ENCODE measurements at places on chromosomes 3 and 15.

DNA sequence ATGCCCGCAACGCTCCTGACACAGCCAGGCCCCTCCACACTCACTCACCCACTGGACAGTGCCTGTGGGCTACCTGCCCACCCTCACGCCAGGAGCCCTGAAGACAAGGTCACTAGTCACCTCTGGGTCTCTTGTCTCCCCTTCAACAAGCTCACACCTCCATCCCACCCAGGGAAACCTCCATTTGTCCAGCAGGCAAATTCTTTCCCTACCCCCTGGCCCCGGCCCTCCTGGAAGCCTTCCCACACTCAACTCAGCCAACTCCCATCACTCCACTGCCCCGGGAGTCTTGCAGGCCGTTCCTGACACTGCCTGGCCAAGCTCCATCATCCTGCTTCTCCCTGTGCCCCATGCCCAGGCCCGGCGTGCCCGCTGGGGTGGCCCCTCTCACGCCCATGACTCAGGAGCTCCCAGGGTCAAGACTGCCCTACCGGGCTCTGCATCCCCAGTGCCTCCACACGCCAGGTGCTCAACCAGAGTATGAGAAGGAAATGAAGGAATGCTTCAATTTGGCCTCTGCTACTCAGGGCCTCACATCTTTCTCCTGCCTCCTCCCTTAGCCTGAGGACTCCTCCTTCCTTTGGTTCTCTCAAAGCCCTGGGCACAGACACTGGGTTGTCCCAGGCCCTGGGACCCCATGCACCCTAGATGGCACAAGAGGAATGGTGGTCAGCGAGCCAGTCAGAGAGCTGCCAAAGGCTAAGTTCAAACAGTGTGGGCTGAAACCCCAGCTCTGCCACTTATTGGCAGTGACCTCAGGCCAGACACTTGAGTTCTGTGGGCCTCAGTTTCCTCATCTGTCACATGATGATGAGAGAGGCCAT, 88.6 kb downstream of the SEC22A start:
- no peak for DNase-seq

DNA sequence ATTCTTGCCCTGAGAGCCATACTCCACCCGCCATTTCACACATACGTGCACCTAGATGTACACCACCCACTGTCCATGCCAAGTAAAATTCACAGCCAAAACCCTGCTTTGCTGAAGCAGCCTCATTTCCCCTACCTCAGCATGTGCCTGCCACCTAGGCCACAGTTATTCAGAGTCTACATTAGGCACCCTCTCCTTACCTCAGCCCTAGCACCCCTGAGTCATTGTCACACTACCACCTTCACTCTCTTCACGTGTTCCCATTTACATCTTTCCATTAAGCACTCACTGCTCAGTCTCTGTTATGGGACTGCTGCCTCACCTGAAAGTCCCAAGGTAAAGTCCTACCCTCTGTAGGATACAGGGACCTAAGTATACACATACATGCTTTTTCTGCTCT, 70.0 kb downstream of the SETD5 start:
- DNase-seq = no peak

- no peak for DNase-seq
Observed at GRCh38 chr3:112746675-112747280, 99.9 kb downstream of the CD200R1L start.

DNA sequence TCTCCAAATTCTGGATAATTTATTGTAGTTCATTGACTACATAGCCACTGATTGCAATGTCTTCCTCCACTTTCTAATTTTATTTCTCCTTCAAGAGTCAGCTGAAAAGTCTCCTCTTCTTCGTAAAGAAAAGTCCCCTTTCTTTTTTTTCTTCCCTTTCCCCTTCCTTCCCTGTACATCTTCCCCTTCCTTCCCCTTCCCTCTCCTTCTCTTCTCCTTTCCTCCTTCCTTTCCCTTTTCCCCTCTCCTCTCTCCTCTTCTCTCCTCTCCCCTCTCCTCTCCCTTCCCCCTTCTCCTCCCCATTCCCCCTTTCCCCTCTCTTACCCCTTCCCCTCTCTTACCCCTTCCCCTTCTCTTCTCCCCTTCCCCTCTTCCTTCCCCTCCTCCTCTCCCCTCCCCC, 8.8 kb upstream of the MGA start:
- no peak for DNase-seq

- no peak for DNase-seq
Observed at GRCh38 chr15:85744579-85744978, 50.1 kb downstream of the KLHL25 start.

DNA sequence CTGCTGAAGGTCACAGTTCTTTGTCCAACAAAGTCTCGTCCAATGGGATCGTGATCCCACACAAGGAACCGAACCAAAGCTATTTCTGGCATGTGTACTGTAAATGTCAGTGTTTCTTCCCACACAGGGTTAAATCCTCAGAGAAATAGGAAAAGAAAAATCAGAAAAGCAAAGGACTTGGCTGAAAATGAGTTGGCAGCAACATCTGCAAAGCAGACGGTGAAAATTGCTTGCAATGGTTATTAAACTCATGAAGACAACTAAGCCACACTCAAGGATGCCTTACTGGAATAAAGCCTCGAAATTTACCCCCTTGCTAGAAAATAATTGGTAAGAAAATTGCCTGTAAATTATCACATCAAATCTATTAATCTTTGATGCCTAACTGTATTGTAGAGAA, 195.2 kb upstream of the STRIT1 start:
- DNase-seq = no peak

- no peak for DNase-seq
Observed at GRCh38 chr3:124952282-124952855, 17.8 kb upstream of the MUC13 start.

DNA sequence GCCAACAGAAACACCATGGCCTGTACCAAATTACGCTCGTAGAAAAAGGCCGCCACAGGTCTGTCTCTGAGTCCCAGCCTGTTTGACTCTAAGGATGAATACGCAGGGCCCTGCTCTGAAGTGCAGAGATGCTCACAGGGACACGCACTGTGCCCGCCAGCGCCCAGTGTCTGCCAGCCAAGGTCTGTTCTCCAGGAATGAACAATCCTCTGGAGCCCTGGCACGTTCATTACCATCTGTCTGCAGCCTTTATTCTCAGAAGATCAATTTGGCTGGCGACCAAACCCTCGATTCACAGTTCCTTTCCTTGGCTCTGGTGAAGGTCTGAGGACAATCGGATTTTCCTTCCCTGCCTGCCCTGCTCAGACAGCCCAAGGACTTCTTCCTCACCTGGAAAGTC, 66.3 kb downstream of the NIPA2 start:
- no peak for DNase-seq

DNA sequence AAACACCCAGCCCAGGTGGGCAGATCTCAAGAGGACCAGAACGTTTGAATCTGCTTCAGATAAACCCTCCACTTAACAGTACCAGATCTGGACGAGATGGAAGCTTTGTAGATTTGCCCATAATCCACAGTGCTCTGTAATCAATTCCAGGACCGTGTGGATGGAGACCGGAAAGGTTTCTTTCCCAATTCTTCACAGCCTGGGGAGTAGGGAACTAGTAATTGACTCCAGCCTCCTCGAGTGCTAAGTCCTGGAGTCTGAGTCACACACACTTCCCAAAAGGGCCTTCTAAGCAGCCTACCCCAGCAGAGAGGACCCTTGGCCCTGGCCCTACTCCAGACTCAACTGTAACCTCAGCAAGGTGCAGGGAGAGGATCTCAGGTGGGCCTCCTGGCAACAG, 56.2 kb upstream of the TSEN2 start:
- DNase-seq = no peak

DNA sequence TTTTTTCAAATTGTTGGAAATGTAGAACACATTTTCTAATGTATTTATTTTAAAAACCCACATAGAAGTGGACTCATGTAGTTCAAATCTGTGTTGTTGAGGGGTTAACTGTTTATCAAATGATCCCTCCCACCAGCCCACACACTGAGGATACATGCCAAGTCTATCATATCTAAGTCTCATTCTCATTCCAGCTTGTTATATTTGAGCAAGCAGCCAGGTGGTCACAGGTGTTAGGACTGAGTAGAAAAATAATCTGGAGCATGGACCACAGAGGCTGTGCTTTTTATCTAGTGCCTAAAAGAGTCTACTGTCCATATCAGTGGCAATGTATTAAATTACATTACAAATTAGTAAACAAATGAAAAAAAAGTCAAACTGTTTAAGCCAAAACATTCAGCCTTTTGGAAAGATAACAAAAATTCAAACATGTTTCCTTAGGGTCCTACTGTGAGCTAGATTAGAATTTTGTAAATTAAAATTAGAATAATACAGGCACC, 20.7 kb upstream of the SPESP1 start:
- DNase-seq = no peak

- no peak for DNase-seq
Observed at GRCh38 chr3:68664276-68664675, 268.1 kb downstream of the TAFA4 start.

- no peak for DNase-seq
Observed at GRCh38 chr15:50024281-50024680, 94.8 kb downstream of the ATP8B4 start.

DNA sequence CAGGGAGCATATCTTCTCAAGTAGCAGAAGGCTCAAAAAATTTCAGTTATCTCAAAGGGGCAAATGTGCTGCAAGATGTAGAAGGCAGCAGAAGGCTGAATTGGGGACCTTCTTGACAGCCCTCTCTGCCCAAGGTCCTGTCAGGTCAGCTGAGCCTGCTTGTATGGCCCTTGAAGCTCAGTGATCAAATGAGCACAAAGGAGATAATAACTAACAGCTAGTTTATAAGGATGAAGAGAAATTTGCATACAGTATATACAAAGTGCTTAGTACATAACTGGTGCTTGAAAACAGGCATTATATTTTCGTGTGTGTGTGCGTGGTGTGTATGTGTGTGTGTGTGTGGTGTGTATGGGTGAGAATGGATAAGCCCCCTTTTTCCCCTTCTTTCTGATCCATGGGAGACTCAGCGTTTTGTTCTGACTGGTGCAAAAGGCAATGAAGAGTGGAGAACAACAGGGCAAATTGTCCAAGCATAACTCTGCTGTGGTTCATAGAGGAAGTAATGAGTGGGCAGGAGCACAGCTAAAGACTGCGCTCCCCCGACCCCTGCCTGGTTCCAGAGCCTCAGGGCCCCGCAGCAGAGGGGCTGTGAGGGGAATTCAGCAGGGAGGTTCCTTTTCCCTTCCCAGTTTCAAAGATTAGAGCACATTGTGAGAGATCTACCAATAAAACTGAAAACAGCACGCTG, 356.8 kb upstream of the NR2F2 start:
- DNase-seq = no peak

DNA sequence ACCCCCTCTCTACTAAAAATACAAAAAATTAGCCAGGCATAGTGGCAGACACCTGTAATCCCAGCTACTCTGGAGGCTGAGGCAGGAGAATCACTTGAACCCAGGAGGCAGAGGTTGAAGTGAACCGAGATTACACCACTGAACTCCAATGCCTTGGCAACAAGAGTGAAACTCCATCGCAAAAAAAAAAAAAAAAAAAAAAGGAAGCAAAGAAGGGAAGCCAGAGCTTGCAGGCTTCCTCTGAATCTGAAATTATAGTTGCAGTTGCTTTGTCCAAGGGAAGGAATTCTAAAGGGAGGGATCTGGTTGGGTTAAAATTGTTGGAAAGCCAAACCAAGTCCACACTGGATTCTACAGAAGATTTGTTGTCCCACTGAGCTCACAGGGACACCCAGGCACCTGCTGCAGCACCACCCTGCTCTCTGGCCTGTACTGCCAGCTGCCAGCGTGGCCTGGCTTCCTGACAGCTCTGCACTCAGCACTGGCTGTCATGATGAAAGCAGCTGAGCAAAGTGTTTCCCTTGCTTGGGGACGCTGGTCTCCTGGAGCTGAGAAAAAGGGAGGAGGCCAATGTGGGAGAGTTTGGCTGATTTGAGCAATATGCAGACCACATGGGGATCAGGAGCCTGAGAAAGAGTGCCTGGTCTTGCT, 88.8 kb upstream of the HES1 start:
- no peak for DNase-seq

GRCh38 chr3:148204131-148204530, 493.6 kb upstream of the AGTR1 start:
- DNase-seq = no peak

GRCh38 chr3:62375655-62376453, 2.5 kb upstream of the FEZF2 start:
- DNase-seq = no peak

- DNase-seq = no peak
Observed at GRCh38 chr15:73840771-73841170, 32.6 kb upstream of the TBC1D21 start.

- DNase-seq = no peak
Observed at GRCh38 chr3:5806192-5806591, 618.7 kb downstream of the EDEM1 start.

Data from stimulated activated CD4-positive, alpha-beta T cell treated with anti-CD3 and anti-CD28 coated beads, Interleukin-1b, Interleukin-23, amount 100 ng/mL, for 4 hours (primary cell).